ENCODE measurements at places on chromosomes 16 and 17. TPM values are rescaled to one million over a fixed set of nuclear protein-coding genes. Genes with fewer than 3 reads are reported as not detected.

DNA sequence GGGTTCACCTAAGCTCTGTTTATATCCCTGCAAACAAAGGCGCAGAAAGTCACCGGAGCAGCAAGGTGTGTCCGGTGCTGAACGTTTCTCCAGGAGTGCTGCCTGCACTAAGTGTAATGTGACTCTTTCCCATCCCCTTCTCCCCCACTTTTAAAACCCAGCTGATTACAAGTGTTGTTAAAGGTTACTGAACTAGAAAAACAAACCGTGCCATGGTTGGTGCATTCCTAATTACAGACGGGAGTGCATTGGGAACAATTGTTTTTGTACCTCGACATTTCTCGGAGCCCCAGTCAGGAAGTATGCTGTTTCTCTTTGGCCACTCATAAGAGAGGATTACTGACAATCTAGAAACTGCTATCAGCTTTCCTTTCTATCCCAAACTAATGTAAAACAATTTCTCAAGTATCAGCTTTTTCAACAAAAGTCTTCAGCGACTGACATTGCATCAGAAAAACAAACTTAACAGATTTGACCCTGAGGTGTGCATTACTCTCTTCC, 441.0 kb upstream of the SALL1 start:
- no peak overlapping the region for H3K4me3 ChIP-seq
- no peaks in the 10 kb centered on the region for H3K36me3 ChIP-seq
- H3K27ac ChIP-seq = no peak overlapping the region
- H3K4me1 ChIP-seq = no peaks in the 10 kb centered on the region
- no peak for DNase-seq

- no peaks in the 10 kb centered on the region for H3K27me3 ChIP-seq
- no peak overlapping the region for H3K27ac ChIP-seq
- H3K4me1 ChIP-seq = peaks cover 11% of the 10 kb centered on the region
- no peak for DNase-seq
- H3K36me3 ChIP-seq = peaks cover 3% of the 10 kb centered on the region
Measured at GRCh38 chr16:31499928-31500327, 8.3 kb downstream of the RUSF1 start.

The CACNG5 gene
- total RNA-seq = not detected

The ABR gene
- 163 TPM for total RNA-seq

The CHST6 gene
- not detected for total RNA-seq

- H3K4me1 ChIP-seq = peaks cover 38% of the 10 kb centered on the region
- H3K36me3 ChIP-seq = no peaks in the 10 kb centered on the region
- H3K27me3 ChIP-seq = peaks cover 18% of the 10 kb centered on the region
Measured at GRCh38 chr16:85612191-85612800, 826 bp upstream of the GSE1 start.

The COG7 gene
- total RNA-seq = 20.2 TPM

DNA sequence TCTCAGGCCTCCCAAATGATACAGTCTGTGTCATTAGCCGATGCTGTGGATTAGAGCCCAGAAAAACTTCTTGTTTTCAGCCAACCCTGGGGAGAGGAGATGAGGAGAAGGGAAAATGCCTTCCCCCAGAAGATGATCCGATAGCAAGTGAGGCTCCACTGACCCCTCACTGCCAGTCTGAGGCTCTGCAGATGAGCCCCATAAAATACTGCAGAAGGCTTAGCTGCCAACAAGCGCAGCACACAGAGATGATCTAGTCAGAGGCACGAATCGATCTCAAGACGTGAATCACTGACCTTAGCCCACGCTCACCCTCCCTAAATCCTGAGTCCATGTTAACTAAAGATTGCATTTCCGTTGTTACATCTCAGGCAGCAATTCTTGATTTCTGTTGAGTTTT, 31.5 kb downstream of the SALL1 start:
- H3K4me3 ChIP-seq = no peak overlapping the region
- no peaks in the 10 kb centered on the region for H3K4me1 ChIP-seq
- H3K27me3 ChIP-seq = peaks cover 11% of the 10 kb centered on the region
- no peak overlapping the region for H3K27ac ChIP-seq

DNA sequence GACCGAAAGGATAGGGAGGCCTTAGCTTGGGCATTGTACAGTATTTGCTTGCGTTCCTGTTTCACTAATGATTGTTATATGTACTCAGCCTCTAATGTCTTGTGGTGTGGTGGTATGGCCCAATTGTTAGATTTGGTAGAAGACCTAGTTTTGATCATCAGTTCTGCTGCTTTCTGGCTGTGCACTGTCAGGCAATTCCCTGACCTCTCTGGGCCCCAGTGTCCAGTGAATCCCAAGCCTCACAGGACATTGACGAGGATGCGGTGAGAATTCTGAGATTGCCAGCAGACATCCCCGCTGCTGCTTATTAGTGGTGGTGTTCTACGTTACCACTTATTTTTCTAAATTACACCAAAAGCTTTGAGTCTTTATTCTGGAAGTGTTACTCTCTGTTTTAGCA, 195.2 kb downstream of the SNX29 start:
- H3K4me1 ChIP-seq = peaks cover 3% of the 10 kb centered on the region
- H3K36me3 ChIP-seq = no peaks in the 10 kb centered on the region
- DNase-seq = no peak
- H3K4me3 ChIP-seq = no peak overlapping the region
- no peak overlapping the region for H3K27ac ChIP-seq

GRCh38 chr16:16149710-16150116, 73.6 kb downstream of the ABCC6 start:
- no peak for DNase-seq
- no peaks in the 10 kb centered on the region for H3K4me1 ChIP-seq
- H3K36me3 ChIP-seq = no peaks in the 10 kb centered on the region
- no peaks in the 10 kb centered on the region for H3K27me3 ChIP-seq
- H3K4me3 ChIP-seq = no peak overlapping the region

- no peaks in the 10 kb centered on the region for H3K36me3 ChIP-seq
- no peak for DNase-seq
- H3K27me3 ChIP-seq = peaks cover 5% of the 10 kb centered on the region
- H3K27ac ChIP-seq = peak overlapping the region; percentile 93
- peaks cover 27% of the 10 kb centered on the region for H3K4me1 ChIP-seq
Measured at GRCh38 chr17:50095626-50096037, 481 bp downstream of the PDK2 start.

DNA sequence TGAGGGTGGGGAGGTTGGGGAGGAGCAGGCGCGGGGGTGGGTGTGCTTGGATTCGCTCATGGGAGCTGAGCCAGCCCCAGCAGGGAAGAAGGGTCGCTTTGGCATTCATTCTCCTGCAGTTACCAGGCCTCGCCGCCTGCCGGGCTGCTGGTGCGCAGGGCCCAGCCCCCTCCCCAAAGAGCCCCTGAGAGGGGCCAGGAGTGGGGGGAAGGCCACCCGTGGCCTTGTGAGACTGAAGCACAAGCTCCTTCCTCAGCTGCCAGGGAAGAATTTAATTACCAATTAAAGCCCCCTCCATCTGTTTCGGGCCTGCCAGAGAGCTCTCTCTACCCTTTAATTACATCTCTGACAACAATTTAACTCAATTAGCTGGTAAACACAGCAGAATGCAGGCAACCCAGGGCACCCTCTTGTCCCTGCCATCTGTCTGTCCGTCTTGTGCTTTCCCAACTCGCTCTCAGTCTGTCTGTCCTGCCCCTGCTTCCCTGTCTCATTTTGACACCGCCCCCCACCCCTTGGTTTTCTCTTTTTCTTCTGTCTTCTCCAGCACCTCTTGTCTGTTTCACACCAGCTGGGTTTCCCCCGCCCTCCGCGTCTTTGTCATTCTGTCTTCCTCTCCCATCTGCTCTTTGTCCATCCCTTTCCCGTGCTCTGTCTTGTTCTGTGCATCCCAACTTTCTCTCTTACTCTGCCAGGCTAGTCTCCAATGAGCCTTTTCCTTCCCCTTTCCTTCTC, 32.7 kb downstream of the CDK5RAP3 start:
- peaks cover 32% of the 10 kb centered on the region for H3K27me3 ChIP-seq
- no peak overlapping the region for H3K4me3 ChIP-seq
- no peak overlapping the region for H3K27ac ChIP-seq
- peaks cover 10% of the 10 kb centered on the region for H3K4me1 ChIP-seq
- DNase-seq = no peak
- no peaks in the 10 kb centered on the region for H3K36me3 ChIP-seq

DNA sequence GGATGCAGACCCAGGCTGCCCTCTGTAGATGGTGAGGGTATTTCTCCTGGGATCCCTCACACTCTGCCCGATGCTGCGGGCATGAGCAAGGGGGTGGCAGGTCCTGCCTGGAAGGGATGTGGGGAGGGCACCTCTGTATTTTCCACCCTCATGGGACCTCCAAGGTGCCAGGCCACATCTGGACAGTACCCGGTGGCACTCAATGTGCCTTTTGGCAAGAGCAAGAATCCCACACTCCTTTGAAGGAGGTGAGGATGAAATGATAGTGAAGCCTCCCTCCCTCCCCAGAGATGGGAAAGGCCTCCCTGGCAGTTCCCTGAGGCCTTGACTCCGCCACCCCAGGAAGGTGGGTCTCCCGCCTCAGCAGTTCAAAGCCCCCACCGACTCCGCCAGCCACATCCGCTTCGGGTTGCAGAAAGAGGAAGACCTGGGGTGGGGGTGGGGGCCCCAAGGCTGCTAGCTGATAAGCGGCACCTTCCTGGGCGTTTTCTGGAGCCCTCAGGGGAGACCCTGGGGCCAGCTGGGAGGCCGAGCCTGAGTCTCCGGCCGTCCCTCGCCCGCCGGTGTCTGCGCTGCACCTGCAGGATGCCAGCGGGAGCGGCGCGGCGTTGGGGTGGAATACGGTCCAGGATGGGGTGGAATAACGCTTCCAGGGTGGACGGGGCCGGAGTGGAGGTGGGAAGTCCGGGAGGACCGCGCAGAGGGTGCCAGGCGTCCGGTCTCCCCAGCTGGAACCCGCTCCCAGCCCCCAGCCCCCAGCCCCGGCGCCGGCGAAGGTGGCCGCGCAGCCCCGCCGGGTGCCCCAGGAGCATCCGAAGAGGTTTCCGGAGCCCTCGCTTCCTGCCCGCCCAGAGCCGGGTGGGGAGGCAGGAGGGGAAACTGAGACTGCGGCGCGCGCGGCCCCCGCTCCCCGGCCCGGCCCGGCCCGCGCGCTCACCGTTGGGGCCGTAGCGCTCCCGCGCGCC, 718 bp downstream of the ATP2A3 start:
- peak; percentile 86 for DNase-seq
- H3K27me3 ChIP-seq = no peaks in the 10 kb centered on the region
- H3K4me1 ChIP-seq = peaks cover 58% of the 10 kb centered on the region
- peak overlapping the region; percentile 73 for H3K27ac ChIP-seq

DNA sequence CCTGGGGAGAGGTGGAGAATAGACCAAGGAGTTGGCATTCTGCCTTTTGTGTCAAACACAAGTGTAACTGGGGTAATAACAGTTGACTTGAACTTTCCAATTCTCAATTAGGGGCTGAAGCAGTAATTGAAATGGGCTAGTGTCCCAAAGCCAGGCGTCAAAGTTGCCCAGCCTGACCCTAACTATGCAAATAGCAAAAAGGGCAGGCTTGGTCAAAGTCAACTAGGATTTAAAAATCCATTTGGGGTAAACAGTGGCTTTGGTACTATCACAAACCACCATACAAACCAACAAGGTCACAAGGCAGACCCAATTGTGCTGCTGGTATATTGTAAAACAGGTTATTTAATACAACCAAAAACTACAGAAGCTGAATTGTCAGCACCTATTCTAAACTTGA, 18.0 kb downstream of the NFE2L1 start:
- H3K36me3 ChIP-seq = peaks cover 35% of the 10 kb centered on the region
- no peaks in the 10 kb centered on the region for H3K4me1 ChIP-seq
- no peak overlapping the region for H3K4me3 ChIP-seq
- H3K27ac ChIP-seq = no peak overlapping the region

GRCh38 chr17:50815400-50815799, 20.0 kb upstream of the WFIKKN2 start:
- H3K27me3 ChIP-seq = peaks cover 11% of the 10 kb centered on the region
- H3K4me1 ChIP-seq = peaks cover 17% of the 10 kb centered on the region
- H3K27ac ChIP-seq = no peak overlapping the region
- no peak overlapping the region for H3K4me3 ChIP-seq
- H3K36me3 ChIP-seq = no peaks in the 10 kb centered on the region
- DNase-seq = no peak

The NOG gene
- total RNA-seq = 0.37 TPM

DNA sequence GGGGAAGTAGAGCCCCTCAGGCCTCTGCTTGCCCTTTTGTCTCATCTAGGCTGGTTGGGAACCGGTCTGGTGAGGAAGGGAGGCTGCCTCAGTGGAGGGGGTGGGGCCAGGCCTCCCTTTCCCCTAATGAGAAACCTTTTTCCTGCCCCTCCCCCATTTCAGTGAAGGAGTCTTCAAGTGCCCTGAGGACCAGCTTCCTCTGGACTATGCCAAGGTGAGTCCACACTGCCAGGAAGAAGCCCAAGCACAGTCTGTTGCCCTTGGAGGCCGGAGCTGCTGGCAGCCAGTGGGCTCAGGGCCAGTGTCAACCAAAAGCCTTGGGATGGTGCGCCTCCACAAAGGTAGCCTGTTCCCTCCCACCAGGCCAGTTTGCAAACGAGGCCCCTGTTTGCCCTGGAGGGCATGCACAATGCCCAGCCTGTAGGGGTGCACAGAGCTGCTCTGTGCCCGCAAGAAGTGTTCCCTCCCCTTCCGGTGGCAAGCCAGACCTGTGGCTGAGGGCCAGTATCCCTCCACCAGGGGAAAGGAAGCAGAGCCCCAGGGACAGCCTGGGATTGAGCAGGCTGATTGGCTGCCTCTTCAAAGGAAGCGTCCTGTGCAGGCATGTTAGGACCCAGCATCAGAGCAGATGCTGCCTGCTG, 3.4 kb downstream of the TRAF4 start:
- H3K27ac ChIP-seq = no peak overlapping the region
- no peak for DNase-seq
- no peak overlapping the region for H3K4me3 ChIP-seq
- no peaks in the 10 kb centered on the region for H3K27me3 ChIP-seq
- peaks cover 9% of the 10 kb centered on the region for H3K36me3 ChIP-seq

DNA sequence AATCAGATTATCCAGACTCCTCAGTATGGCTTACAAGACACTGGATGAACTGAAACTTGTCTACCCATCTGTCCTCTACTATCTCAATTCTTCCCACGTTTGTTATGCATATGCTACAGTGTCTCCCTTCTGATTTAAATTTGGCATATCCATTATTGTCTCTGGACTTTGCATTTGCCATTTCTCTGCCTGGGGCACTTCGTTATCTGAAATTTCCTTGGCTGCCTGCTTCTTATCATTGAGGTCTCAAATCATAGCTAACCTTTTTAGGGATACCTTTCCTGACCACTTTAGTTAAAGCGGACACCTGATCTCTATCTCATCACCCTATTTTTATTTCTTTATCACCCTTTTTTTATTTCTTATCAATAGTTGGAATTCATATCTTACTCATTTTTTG, 853.4 kb downstream of the KCNJ2 start:
- H3K4me3 ChIP-seq = no peak overlapping the region
- no peak for DNase-seq
- H3K27ac ChIP-seq = no peak overlapping the region
- H3K27me3 ChIP-seq = no peaks in the 10 kb centered on the region
